Activated T-helper 9 cell treated with anti-CD3 and anti-CD28 coated beads, Interleukin-2, amount 50 U/mL, for 16 hours (primary cell): ENCODE measurements at places on chromosomes 7 and 10.

DNA sequence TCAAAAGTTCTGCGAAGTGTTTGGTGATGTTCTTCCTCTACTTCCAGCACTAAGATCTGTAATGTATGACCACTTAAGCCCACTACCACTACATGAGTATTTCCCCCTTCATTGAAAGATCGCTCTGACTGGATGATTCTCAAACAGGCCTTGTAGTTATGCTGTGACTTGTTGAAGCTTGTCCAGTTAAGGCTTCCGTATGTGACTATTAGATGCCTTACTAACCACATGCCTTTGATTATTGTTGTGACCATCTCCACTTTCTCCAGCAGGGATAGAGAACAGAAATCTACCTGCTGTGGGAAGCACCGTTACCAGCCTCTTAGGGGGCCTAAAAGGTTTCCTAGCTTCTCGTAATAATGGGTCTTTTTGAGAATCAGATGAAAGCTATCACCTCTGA, 81.1 kb downstream of the NOC3L start:
- DNase-seq: no peak

- peak; percentile 1 for DNase-seq
Observed at GRCh38 chr7:138753610-138754009, 44.2 kb upstream of the TMEM213 start.

GRCh38 chr10:82742478-82742877, 867.5 kb downstream of the NRG3 start:
- no peak for DNase-seq

- peak; percentile 81 for DNase-seq
Observed at GRCh38 chr10:93702210-93703001, at the start of gene FRA10AC1. Gene FRA10AC1 (minus strand): TSS chr10:93702592. CDS start chr10:93700106, 2,486 bp downstream.
